ENCODE measurements at places on chromosomes 1 and 21.

GRCh38 chr21:21767276-21767675 lies 769.1 kb downstream of the NCAM2 start:
- DNase-seq = no peak

- no peak for DNase-seq
Measured at GRCh38 chr1:154729031-154729442, 121.1 kb upstream of the ADAR start.

GRCh38 chr1:94281361-94282142 lies 44.2 kb upstream of the ARHGAP29 start:
- no peak for DNase-seq

- no peak for DNase-seq
Measured at GRCh38 chr1:27887215-27888021, 15.1 kb downstream of the THEMIS2 start.

GRCh38 chr21:45225741-45226327 lies 61.9 kb downstream of the POFUT2 start:
- DNase-seq = no peak

DNA sequence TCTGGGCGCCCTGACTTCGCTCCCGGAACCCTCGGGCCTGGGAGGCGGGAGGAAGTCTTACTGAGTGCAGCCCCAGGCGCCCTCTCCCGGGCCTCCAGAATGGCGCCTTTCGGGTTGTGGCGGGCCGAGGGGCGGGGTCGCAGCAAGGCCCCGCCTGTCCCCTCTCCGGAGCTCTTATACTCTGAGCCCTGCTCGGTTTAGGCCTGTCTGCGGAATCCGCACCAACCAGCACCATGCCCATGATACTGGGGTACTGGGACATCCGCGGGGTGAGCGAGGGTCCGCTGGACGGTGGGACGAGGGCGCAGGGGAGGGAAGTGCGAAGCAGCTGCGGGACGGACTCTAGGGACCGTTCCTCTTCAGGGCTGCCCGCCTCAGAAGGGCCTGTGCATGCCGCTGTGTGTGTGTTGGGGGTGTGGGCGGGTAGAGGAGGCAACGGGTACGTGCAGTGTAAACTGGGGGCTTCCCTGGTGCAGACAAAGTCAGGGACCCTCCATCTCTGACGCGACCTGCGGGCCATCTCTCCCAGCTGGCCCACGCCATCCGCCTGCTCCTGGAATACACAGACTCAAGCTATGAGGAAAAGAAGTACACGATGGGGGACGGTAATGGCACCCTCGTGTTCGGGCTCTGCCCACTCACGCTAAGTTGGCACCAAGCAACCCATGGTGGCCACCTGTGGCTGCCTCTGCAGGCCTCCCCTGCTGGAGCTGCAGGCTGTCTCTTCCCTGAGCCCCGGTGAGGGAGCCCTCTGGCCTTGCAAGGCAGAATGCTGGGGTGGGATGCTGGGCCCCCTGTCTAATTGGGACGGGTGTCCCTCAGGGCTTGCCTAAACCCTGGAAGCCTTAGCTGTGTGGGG lies at the start of gene GSTM1:
Gene GSTM1, plus strand, starts transcription at position 177 of the 859 bp plus-strand sequence. Its CDS starts 57 bp downstream, at position 234.
- peak; percentile 79 for DNase-seq

- no peak for DNase-seq
Measured at GRCh38 chr1:215833941-215834729, 267.0 kb downstream of the KCTD3 start.

DNA sequence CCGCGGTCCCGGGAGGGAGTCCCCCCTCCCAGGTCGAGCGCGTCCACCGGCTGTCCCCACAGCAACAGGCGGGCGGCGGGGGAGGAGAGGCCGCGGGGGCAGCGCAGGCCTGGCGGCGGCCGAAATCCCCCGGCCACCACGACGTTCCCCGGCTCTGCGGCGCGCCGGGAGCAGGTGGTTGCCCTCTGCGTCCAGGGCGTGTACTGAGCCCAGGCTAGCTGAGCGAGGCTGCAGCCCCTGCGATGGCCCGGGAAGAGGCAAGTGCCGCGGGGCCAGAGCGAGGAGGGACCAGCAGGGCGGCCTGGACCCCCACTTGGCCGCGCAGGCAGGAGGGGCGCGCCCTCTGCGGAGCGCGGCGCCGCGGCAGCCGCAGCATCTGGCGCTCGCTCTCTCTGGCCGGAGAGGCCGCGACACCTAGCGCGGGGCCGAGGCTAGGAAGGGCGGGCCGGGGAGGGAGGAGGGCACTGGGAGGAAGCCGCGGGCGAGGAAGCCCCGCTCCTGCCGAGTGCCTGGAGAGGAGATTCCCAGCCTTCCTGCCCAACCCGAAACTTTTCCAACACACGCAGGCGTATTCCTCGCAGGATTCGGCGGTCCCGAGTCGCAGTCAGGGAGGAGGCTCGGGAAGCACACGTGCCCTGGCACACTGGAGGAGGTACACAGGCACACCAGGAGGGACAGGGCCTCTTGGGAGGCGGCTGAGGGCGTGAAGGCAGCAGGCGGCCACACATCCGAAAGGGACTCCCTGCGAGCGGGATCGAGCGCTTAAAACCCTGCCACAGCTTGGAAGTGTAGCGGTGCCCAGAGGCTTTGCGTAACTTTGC lies 4.9 kb upstream of the PROX1 start:
- no peak for DNase-seq

DNA sequence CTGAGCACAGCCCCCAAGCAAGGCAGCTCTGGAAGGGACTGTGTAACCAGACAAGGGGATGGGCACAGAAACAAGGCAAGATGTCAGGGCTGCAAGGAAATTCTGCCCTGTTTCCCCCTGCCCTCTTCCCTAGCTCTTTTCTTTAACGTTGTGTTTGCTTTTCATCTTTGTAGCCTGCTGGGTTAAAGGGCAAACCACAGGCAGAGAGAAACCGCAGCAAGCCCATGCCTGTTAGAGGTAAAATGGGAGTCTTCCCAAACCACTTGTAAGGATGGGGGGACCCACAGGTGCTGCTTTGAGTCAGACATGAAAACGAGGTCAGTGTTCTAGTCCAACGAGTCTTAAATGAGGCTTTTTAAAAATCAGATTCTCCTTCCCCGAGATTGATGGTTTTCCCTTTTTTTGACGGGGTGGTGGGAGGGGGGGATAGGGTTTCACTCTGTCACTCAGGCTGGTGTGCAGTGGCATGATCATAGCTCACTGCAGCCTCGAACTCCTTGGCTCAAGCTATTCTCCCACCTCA lies 13.3 kb downstream of the TGFBR3 start:
- no peak for DNase-seq

GRCh38 chr1:56921479-56921878 lies 44.3 kb downstream of the C8B start:
- no peak for DNase-seq

DNA sequence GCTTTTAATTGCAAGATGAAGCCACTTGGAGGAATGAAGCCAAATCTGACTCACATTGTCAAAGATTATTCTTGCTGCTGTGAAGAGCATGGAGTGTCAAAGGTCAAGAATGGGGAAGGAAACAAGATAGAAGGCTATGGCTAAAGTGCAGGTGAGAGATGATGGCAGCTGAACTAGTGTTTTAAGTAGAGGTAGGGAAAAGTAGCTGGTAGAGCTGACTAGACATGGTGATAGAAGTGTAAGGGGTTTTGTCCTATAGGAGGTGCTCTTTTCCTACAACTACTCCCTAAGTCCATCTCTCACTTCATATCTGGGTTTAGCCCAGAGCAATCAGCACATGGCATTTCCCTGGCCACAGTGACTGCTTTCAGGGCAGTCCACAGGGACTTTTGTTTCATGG lies 11.8 kb downstream of the UBE2T start:
- DNase-seq = no peak

- DNase-seq = no peak
Measured at GRCh38 chr1:18630511-18631495, at the start of gene PAX7. PAX7 (plus strand) TSS chr1:18630846; CDS start chr1:18631604, 758 bp downstream.

- DNase-seq = no peak
Measured at GRCh38 chr1:203100516-203100869, 14.7 kb upstream of the MYOG start.

- no peak for DNase-seq
Measured at GRCh38 chr1:225868631-225869330, 13.4 kb downstream of the TMEM63A start.

DNA sequence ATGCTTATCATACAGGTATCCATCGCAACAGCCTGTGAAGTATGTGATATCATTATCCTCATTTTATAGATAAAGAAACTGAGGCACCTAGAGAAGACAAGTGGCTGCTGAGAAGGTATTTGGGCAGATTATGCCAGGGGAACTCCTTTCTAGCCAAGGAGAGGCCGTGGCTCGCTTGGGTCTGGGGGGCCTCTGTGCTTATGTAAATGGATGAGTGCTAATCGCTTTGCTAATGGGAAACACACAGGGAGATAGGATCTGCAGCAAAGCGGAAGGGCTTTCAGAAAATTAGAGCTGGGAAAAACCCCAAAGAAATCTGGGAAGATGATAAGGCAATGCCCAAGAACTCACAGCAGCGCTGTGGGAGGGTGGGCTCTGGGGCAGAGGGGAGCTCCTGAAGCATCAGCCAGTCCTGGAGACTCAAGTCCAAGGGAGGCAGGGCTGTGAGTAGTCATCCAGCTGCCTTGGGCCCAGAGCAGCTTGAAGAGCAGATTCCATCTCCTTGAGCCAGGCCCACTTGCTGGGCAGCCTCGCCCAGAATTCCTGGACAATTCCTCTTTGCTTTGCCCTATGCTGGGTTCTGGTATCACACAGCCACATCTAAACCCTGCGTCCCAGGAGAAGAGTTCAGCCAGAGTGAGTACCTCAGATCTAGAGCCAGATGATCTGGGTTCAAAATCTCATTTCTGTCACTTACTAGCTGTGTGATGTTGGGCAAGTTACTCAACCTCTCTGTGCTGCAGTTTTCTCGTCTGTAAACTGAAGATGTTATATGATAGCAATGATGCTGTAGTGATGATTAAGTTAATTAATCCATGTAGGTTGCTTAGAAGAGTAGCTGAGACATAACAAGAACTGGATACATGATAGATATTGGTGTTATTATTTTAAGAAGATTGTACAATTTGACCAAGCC lies 36.7 kb downstream of the FOXD2 start:
- no peak for DNase-seq

DNA sequence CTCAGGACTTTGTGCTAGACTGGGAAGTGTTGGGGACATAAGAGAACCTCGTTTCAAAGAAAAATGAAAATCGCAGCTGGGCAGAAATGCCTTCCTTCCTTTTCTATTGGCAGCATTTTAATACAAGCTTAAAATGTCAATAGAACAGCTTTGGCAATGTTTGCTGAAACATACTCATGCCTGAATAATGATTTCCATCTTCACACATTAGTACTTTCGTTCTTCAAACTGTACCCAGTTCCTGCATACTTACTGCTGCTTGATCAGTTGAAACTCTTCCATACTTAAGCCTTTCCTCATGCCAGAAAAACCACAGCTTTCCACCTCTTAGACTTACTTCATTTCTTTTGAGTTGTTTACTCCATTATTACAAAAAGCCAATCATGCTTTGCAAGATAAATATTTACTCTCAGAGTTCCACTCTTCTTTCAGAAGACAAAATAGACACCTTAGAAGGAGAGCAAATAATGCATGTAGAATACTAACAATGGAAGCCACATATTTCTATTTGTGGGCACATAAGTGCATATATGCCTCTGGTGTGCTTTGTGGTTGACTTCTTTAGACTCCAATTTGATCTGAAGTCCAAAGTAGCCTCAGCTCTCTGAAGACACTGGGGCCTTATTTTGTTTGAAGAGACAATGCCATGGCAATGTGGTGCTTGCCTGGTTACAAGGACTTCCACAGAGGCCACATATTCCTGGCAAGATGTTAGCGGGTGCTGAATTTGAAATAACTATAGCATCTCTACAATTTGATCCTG lies 22.7 kb upstream of the CD55 start:
- DNase-seq = no peak

GRCh38 chr1:226003502-226004170 lies 4.5 kb upstream of the SDE2 start:
- DNase-seq = no peak

DNA sequence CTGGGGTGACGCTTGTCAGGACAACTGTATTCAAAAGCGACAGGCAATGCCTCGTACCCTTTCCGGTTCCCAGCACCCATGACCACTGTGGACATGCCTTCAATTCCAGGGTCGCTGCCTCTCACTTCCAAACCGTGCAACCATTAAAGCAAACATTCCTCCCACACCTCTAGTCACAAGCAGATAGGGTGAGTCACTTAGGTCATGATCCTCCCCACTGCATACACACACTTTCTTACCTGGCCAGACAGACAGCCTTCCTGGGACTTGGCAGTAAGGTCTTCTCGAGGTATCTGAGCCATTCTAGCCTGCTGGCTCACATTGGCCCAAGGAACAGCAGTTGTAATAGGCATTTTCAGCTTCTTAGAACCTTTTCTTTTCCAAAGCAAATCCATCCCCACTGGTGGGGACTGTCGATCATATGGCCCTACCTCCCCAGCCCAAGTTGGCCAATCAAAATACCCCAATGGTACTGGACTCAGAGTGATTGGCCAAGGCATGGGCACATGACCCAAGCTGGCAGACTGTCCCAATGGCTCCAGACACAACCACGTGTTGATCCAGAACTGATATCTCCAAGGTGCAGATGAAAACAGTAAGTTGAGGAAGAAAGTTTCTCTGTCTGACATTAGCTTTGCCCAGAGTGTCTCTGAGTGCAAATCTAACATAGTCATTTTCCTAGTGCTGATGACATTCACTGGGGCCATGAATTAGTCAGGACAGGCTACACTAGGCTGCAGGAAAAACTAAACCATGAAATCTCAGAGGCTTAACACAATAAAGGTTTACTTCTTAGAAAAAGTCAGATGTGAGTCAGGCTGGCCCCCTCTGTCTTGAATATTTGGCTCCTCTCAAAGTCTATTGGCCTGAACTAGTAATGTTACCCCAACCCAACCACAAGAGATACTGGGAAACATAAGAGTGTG lies 113.8 kb downstream of the RRAGC start:
- DNase-seq = no peak

DNA sequence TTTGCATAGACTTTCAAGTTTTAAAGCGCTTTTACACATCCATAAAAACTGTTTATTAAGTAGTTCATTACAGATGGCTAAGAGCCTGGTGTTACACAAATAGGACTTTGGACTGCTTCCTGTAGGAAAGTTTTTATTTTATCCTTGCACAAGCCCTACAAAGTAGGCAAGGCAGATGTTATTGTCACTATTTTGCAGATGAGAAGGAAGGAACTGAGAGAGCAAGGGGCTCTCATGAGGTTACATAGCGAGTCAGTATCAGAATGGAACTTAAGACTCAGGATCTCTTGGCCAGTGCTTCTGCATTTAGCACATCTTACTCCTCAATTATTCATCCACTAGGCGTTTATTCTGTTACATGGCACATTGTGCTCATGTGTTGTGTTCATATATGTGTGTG lies 2.6 kb upstream of the MAPKAPK2 start:
- DNase-seq = no peak

DNA sequence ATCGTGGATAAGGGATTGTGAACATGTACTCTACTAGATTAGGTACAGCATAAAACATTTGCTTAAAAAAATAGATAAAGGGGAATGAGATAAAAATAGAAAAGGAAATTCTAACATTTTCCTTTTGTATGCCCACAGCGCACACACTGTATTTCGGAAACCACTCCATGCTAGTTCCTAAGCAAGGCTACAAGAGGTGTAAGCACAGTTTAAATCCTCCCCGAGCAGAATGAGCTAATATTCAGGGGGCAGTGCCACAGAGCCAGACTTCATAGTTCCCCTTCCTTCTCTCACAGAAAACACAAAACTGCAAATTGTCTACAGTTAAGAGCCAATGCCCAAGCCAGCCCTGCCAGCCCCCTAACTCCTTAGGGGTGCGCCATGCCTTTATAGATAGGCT lies 159.4 kb downstream of the ZNF281 start:
- no peak for DNase-seq
